GF-D8 (cell line): ENCODE measurements at places on chromosomes 7 and 10.
A peak's percentile ranks its signal among the peaks of the same experiment; 100 is the strongest.

DNA sequence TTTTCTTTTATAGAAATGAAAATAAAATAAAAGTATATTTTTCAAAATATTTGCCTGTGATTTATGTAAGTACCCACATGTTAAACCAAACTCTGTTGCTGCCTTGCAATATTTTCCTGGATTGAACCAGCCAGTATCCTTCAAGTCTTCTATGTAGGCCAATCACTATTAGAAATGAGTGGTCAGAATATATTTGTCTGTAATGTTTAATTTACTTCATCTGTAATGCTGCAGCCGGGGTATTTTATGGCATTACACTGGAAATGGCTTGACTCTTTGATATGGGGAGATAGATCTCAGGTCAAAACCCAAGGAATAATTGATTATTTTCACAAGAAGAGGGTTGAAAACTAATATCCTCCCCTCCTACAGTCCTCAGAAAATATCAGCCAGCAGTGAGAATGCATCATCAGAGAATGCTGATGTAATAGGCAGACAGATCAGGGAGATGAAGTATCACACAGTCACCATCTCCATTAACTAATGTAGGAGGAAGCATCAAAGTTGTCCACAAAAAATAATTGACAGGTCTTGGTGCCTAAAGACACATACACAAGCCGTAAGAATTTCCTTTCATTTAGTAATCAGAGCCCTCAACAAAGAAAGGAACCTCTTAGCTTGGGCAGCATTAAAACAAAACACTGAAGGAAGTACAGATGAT lies 82.5 kb downstream of the VWDE start:
- DNase-seq, result no peak

GRCh38 chr7:38368191-38368605 lies 94.8 kb upstream of the TARP start:
- peak; percentile 46 for DNase-seq

GRCh38 chr10:113447278-113447677 lies 105.6 kb upstream of the HABP2 start:
- DNase-seq, result no peak

DNA sequence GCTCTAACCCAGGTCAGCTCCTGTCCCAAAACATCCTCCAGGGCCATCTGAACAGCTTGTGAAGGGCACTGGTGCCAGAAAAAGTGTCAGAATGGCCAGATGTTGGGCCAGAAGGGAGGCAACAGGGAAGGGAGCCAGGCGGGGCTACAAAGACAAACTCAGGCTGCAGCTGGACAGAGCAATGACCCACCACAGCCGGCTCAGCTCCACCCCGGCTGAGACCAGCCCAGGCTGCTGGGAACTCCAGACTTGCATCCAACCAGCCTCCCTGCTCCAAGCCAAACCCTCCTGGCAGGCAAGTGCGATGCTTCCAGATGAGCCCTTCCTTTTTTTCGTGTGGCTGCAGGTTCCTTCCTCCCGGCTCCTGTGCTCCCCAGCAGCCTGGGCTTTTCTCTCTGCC lies 466.9 kb downstream of the PTPRN2 start:
- no peak for DNase-seq

- no peak for DNase-seq
These were observed 2.1 kb downstream of the CBLL1 start for GRCh38 chr7:107746006-107746405.

DNA sequence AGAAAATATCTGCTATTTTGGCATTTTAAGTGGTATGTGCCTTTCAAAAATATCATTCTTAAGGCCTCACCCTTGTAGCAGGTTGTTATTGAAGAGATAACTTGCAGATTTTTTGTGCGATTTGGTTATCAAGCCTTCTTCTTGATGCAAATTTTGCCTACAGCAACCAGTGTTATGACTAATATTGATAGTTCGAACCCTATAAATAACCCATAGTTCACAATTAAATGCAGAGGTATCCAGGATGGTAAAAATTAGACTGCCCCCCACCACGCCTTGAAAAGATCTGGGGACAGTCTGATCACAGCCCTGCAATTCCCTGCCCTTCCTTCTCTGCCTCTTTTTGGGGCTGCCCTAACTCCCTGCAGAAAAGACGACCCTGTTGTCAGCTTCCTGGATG lies 28.4 kb upstream of the RAPGEF5 start:
- DNase-seq, result no peak

- no peak for DNase-seq
These were observed 27.7 kb downstream of the RNF32 start for GRCh38 chr7:156668130-156668741.

GRCh38 chr7:112437072-112437471 lies 13.2 kb upstream of the IFRD1 start:
- no peak for DNase-seq

DNA sequence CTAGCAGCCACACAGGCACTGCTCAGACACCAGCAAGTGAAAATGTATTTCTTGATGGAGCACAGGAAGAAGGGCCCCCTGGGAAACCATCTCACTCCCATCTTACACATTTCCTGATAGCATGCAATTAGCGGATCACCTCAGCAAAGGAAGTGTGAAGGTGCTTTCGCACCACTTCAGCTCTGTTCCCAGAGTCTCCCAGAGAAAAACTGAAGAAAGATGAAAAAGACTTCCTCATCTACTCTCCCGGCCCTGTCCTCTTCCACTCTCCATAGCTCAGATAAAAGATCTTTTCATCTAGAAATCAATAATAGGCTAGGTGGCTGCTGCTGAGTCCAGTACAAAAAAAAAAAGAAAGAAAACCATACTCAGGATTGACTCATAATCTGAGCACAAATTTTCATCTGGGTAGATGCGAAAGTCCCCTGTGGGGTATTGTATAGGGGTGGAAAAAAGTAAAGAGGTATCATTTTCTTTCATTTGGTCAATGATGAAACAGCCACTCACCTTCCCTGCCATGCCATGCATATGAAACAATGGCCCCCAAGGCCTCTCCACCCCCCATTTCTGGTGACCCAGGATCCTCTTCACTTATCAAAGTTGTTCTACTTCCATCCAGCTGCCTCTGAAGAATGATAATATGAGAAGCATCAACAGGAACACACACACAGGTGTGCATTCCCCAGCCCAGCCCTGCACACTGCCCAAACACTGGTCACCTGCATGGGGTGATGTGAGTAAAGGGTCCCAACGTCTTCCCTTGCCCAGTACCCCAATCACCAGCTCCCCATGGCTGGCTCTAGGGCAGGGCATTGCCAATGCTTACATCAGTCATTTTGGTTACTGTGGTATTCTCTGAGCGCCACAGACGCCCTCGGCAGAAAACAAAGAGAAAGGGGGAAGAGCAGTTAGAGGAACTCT lies 48.8 kb upstream of the DGKI start:
- no peak for DNase-seq

GRCh38 chr10:77441353-77442166 lies 196.0 kb downstream of the KCNMA1 start:
- DNase-seq, result no peak

- DNase-seq, result no peak
These were observed 33.5 kb upstream of the VPS41 start for GRCh38 chr7:38942431-38943051.

DNA sequence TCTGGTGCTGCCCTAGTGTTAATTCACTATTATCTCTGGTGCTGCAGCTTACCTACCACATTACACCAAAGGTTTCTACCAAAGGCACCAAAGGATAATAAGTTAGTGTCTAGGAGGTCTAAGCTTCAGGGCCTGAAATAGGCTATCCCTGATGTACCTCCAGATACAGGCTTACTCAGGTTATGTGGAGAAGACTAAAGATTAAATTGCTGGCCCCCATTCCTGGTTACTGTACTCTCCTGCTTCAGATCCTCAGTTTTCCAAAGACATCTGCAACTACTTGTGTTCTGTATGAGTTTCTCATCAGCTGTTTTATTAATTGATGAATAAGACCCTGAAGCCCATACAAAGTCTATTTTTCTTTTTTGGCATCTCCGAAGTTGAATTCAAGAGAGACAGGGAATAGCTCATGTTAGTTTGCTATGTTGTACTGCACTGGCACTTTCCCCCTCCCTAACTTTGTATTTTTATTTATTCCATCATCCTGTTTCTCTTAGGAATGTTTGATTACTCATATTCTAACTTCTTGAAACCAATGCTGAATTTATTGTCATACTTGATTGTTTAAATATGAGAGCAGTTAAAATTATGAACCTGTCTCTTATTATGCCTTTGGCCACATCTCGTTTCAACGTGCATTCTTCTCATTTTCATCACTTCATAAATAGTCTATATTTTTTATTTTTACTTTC lies 85.9 kb downstream of the PON1 start:
- no peak for DNase-seq

GRCh38 chr10:119080521-119081259 lies at the start of gene EIF3A:
Gene EIF3A (minus strand): TSS chr10:119080817. CDS start chr10:119080676, 141 bp downstream.
- DNase-seq, result peak; percentile 75

GRCh38 chr7:127907110-127908040 lies 123.9 kb downstream of the LRRC4 start:
- no peak for DNase-seq

DNA sequence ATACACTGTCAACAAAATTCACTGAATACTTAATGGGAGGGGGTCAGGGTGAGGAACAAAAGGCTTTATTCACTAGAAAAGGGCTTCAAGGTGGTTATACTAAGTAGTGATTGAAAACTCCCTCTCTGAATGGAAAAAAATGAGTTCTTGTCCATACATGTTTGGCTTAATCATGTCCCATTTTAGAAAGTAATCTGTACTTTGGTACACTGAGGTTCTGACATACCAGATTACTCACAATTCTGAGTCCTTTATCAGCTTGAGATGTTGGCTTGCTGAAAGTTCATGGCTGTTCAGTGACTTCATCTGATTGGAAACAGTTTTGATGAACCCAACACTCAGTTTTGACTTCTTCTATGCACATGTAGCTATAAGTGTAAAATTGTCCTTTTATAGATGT lies 12.8 kb upstream of the NOBOX start:
- DNase-seq, result no peak

DNA sequence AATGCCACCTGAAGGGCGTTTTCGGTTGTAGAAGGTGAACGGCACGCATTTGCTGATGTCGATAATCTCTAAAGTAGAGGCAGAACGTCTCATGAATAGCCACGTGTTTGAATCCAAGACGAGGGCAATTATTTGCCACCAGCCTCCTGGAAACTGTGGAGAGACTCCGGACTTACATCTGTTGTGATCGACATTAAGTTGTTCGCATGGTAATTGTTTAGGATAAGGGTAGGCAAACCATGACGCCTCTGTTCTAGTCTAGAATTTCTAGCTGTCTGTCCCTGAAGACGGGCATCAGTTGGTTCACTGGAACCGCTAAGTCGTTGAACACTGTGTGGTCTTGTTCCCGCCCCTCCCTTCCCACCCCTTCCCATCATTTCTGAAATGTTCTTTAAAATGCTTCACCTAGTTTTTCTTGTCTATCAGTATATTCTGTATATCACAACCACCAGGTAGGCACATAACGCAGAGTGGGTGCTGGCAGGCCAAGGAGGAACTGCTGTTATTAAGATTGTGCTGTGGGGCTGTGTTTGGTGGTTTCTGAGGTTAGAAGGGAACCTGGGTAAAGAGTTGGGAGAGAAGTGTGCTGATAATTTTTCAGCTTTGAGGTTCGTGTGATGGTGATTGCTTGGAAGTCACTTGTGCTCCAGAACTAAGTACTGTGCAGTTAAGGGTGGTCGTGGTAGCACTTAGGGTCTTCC lies 1.2 kb downstream of the UBE3C start:
- peak; percentile 73 for DNase-seq

DNA sequence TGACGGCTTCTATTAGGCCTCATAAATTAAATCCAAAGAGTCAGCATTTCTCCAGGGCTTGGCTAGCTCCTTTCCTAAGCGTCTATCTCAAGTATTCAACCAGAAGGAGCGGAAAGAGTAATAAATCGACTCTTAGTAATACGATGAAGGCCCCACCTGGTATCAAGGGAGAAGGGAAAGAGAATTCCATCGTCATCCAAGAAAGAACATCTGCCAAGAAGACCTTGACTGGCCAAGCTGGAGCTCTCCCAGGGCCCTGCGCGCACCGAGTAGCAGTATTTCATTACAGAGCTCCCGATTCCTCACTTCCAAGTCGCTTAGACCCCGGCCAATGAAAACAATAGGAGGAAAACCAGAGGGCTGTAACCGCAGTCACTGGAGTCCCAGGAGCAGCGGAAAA lies 178.0 kb upstream of the FRMD4A start:
- DNase-seq, result no peak

DNA sequence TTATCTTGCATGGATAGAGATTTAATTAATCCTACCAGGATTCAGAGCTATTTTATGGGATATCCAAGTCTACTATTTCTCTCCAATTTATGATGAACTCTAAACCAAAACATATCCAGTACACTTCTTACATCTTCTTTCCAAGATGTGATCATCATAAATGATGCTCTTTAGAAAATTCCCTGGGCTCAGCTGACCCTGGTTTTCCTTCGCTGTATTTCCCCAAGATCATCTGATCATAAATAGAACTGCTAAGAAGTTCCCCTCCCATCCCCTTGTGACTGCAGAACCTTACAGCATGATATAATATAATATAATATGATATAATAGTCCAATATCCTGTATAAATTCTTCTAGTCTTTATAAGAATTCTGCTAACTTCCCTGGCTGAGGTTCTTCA lies 114.6 kb upstream of the LYZL2 start:
- DNase-seq, result no peak
